CD4-positive, alpha-beta T cell (primary cell): ENCODE measurements at places on chromosomes 12 and 14. TPM values are rescaled to one million over a fixed set of nuclear protein-coding genes. Genes with fewer than 3 reads are reported as not detected.

- DNase-seq = no peak
These were observed 70.8 kb downstream of the WDR20 start for GRCh38 chr14:102210421-102211042.

DNA sequence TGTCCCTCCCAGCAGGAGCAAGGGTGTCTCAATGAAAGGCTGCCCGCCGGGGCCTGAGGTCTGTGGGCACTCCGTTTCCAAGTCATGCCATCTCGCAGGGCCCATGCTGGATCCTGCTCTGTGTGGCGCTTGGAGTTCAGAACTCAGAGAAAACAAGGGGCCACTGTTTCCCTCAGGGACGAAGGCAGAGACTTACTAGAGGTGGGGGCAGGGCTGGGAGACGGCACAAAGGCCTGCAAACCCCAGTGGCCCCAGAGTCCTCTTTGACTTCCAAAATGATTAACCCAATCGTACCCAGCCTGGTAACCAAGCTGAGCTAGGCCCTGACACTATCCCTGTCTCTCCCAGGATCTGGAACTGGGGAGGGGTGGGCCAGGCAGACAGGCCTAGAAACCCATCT, 95.8 kb downstream of the ITPK1 start:
- DNase-seq = no peak

GRCh38 chr12:107612508-107612907, 73.1 kb upstream of the PWP1 start:
- DNase-seq = no peak

GRCh38 chr12:106303202-106303820, 778 bp downstream of the TCP11L2 start:
- peak; percentile 94 for DNase-seq

DNA sequence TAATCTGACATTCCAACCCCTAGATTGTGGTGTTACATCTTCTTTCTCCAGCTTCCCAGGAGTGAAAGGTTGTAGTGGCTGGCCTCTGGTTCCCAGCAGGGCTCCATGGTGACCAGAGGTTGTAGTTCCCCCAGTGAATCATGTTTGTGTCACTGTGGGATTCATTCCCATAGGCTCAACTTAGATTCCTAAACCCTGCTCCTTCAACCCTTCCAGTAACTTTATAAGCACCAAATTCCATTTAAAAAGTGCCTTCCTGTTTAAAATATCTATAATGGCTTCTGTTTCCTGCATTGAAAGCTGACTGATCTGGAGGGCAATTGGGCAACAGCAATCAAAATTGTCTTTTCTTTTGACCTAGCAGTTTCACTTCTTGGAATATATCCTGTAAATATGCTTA, 40.5 kb upstream of the TBC1D15 start:
- DNase-seq = no peak

RILPL2 gene
- total RNA-seq = 4.9 TPM

DNA sequence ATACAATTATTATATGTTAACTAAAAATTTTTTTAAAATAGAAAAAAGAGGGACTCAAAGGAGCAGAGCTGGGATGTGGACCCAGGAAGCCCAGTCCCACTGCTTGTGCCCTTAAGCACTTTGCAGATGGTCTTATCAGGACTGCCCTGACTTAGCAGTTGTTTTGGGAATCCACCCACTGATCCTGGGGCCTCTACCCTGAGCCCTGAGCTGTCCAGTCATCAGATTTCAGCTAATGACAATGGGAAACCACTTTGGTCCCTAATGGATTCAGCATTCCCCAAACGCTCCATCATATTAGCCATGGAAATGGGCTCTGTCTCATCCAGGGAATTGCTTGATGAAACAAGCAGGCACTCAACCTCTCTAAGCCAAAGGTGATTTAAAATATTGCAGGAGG, 22.5 kb upstream of the WSCD2 start:
- no peak for DNase-seq

ANKRD9 gene
- total RNA-seq = 4.4 TPM

NGB gene
- not detected for total RNA-seq

GRCh38 chr12:6163416-6164060, 36.7 kb upstream of the CD9 start:
- no peak for DNase-seq

- DNase-seq = no peak
These were observed 305.6 kb downstream of the RAD51B start for GRCh38 chr14:68124979-68125731.

- DNase-seq = no peak
These were observed 55.7 kb downstream of the METTL25 start for GRCh38 chr12:82414044-82414443.

- DNase-seq = no peak
These were observed 5.9 kb downstream of the PSEN1 start for GRCh38 chr14:73142216-73142615.

DNA sequence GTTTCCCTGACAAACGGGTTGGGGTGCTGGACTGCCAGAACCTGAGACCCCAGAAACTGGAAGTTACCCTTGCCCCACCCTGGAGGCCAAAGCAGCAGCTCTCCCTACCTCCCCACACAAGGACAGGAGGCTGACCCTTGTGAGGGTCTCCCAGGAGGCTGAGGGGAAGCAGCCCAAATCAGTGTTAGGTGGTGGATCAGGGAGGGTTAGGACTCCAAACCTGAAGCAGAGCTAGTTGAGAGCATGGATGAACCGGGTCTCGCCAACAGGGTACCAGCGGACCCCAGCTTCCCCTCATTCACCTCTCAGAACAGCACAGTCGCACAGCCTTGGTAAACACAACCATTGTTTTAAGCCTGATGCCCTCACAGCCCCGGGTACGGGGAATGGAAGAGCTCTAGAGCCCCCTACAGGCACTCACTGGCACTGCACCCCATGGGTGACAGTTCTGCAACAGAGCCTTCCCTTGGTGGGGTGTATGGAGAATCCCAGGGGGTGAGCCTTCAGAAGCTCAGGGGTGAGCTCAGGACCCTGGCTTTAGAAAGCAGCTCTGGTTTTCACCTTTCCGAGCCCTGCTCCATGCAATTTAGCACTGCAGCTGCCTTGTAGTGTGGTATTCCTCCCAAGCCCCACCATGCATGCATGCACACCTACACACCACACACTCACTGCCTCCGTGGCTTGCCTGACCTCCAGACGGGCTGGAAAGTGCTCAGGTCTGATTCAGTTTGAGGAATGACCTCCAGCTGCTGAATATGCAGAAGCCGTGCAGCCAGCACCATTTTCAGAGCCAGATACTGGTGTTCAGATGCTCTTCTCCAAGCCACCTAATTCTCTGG, 11.2 kb downstream of the ESRRB start:
- DNase-seq = peak; percentile 60

POLE2 gene
- 1.2 TPM for total RNA-seq

DNA sequence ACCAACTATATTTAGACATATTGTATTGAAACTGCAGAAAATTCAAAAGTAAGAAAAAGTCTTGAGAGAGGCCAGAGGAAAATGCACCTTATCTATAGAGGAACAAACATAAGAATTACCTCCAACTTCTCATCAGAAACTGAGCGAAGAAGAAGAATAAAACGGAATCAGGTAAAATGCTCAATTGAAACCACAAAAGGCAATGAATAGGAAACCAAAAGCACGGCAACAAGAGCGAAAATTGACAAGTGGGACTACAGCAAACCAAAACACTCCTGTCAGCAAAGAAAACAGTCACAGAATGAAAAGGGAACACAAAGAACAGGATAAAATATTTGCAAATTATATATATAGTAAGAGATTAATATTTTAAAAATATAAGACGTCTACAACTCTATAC, 61.9 kb upstream of the PARP11 start:
- DNase-seq = peak; percentile 69

DNA sequence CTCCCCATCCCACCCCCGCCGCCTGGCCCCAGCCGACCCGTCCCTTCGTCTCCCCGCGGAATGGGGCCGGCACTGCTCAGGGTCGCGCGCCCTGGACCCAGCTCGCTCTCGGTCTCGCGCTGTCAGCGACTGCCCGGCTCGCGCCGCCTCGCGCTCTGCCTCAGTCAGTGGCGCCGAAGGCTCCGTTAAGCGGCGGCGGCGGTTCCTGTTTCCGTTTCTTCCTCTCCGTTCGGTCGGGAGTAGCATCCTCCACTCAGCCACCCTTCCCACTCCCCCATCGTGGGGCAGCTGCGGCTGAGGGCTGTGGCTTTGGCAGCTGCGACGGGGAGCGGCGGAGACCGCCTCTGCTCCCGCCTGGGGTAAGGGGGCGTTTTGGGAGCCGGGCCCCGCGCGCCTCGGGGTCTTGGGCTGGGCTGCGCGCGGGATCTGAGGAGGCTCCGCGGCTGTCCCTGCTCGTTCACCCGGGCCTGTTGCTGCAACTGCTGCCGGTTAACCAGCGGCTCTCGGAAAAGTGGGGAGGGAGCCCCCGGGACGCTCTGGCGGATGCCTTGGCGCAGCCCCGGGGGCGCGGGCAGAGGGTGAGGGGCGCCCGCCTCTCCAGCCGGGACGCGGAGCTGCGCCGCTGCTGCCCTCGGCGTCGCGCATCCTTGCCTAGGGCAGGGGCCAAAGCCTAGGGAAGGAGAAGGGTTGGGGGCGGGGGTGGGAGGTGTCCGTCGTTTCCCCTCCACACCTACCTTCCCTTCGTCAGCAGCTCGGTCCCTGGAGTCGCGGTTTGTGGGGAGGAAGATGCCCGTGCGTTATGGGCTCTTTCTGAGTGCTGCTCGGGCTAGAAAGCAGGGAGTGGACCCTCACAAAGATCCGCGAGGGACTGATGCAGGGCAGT, 567 bp downstream of the FUT8 start:
- DNase-seq = peak; percentile 70

- DNase-seq = no peak
These were observed 30.1 kb upstream of the RESF1 start for GRCh38 chr12:31929027-31929526.

DNA sequence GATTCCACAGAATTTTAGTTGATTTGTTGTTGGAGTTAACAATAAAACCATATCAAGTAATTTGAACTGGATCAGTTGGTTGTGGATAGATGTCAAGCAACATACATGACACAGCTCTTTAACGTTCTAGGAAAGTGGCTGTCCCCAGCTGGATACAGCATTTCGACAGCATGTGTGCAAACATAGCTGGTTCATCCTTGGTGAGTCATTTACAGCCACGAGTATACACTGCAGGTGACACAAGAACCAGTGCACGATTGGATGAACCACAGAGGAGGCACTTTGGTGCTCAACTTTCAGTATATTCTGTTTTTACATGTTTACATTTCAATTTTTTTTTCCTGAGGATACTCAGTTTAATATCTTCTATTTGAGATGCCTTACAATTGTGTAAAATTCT, 242.4 kb downstream of the TMEM117 start:
- DNase-seq = no peak

PIWIL1 gene
- total RNA-seq = not detected

DNA sequence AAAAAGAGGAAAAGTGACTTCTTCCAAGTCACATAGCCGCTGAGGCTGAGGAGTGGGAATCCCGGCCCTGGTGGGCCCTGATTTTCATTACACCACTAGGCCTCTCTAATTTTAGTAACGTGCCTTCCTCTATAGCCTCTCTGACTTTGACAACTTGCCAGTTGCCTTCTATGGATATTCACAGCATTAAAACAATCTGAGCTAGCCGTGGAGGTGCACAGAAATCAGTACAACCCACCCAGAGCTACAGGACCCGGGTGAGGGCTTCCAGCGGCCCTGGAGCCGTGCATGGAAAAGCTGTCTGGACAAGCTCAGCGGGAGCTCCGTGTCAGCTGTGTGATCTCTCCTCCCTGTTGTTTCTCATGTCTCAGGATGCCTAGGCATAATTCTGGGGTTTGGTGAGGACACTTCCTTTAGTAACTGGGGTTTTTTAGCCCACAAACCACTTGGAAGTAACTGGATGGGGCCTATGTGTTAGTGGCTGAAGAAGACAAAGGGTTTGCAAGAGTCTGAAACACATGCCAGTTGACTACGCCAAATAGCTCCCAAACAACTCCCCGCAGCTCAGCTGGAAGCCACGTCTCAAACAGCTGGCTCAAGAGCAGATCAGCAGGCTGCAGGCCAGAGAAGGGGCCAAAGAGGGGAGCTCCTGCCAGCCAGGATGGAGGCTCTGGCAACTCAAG, 53.0 kb downstream of the SSH1 start:
- no peak for DNase-seq

DNA sequence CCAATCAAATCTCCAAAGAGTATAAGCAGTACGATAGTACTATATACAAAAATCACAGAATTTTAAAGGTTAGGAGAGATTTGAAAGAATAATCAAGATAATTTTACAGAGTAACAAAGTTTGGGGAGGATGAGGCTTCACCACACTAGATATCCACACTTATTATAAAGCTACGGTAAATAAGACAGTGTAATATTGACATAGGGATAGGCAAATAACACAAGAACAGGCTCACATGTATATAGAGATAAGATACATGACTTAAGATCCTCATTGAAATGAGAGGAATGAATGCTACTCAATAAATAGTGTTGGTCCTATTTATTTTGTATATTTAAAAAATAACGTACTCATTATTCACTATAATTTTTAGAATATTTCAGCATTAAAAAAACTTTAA, 26.2 kb downstream of the NUMB start:
- no peak for DNase-seq

- no peak for DNase-seq
These were observed 283.1 kb downstream of the MDGA2 start for GRCh38 chr14:47392326-47392725.

OTX2 gene
- total RNA-seq = not detected

GRCh38 chr14:103400537-103400936, 15.3 kb downstream of the MARK3 start:
- no peak for DNase-seq

KRT1 gene
- total RNA-seq = 3.9 TPM

- DNase-seq = no peak
These were observed 34.4 kb upstream of the DYNC1H1 start for GRCh38 chr14:101929946-101930345.

VSIG10 gene
- total RNA-seq = 2.2 TPM

GRCh38 chr14:22231018-22231417, 358.0 kb downstream of the DAD1 start:
- no peak for DNase-seq

DNA sequence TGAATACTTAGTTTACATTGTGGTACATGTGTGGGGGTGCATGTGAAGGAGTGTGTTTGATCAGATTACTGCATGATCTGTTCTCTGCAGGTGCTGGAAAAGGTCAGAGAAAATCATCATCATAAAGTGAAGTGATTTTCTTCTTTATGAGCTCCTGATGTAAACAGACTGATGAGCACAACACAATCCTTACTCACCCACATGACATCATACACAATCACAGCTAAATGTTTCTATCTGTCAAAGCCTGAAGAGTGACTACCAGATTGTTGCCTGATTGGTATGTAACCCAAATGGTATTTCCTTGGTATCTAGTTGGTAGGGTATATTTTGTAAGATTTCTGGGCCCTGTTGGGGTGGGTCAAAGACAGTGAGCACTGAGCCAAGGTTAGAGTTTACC, 270.8 kb downstream of the FOXG1 start:
- DNase-seq = no peak

B4GALNT1 gene
- not detected for total RNA-seq

DNA sequence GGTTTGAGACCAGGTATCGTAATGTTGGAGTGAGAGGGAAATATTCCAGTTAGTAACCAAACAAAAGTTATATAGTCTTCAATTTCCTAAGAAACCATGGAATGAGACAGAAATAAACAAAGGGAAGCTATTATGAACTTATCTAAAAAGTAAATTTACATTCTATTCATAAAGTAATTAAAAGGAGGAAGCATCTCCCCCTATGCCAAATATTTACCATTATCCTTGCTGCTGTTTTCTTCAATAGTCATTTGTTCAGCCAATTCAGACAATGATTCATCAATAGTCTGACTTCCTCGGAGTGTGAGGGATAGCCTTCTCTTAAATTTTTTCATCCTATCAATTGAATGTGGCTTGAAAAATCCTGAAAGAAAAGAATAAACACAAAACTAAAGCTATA, 65.7 kb downstream of the CDK17 start:
- DNase-seq = no peak

- no peak for DNase-seq
These were observed 47.9 kb downstream of the FGD6 start for GRCh38 chr12:95169368-95169767.
